ENCODE measurements at places on chromosomes 5 and 9.

GRCh38 chr5:113105693-113106280, 129.2 kb downstream of the DCP2 start:
- no peak for DNase-seq

DNA sequence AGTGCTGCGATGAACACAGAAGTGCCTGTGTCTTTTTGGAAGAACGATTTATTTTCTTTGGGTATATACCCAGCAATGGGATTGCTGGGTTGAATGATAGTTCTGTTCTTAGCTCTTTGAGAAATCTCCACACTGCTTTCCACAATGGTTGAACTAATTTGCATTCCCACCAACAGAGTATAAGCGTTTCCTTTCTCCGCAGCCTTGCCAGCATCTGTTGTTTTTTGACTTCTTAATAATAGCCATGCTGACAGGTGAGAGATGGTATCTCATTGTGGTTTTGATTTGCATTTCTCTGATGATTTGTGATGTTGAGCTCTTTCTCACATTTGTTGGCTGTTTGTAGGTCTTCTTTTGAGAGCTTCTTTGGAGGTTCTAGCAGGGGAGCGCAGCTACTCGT, 134.6 kb downstream of the TENT4A start:
- no peak for DNase-seq

DNA sequence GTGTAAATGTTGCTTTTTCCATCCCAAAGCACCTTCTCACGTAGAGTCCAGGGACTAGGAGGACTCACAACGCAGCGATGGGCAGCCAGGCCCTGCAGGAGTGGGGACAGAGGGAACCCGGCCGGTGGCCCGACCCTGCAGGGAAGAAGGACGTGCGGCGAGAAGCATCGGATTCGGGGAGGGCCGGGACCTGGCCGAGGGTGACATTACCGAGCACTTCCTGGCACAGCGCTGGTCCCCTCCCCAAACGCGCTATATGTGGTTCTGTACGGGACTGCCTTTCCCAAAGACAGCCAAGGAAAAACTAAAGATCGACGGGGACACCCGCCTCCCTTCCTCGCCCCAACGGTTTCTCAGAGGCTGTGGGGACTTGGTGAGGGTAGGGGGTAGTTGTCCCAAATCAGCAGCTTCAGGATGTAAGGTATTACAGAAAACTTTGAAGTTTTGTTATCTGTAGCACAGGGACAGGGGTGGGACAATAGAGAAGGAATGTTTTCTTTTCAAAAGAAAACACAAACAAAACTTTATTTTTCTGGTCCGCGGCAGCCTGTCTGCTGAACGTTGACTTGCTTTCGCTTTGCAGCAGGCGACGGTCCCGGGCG, 887 bp upstream of the MAP3K1 start:
- DNase-seq = no peak

GRCh38 chr5:16899171-16899570, 36.9 kb downstream of the MYO10 start:
- DNase-seq = no peak

DNA sequence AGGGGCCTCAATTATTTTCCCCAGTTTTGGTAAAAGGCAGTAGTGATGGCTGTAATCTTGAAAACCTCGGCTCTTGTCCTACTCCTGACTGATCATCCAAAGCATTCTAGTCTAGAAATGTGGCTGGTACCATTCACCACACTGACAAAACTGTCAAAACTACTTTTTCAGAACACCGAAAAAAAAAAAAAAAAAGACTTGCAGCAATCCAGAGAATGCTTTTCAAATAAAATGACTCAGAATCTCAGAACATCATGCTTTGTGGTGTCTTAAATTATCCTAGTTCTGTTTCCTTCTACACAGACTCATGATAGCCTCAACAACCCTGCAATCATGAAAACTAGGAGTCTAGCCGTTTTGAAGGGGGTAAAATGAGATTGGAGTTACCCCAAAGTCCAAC, 13.4 kb downstream of the SLC28A3 start:
- no peak for DNase-seq

- no peak for DNase-seq
Observed at GRCh38 chr9:69204849-69205248, 30.8 kb downstream of the TJP2 start.

GRCh38 chr9:75885652-75886051, 4.8 kb upstream of the PCSK5 start:
- no peak for DNase-seq

DNA sequence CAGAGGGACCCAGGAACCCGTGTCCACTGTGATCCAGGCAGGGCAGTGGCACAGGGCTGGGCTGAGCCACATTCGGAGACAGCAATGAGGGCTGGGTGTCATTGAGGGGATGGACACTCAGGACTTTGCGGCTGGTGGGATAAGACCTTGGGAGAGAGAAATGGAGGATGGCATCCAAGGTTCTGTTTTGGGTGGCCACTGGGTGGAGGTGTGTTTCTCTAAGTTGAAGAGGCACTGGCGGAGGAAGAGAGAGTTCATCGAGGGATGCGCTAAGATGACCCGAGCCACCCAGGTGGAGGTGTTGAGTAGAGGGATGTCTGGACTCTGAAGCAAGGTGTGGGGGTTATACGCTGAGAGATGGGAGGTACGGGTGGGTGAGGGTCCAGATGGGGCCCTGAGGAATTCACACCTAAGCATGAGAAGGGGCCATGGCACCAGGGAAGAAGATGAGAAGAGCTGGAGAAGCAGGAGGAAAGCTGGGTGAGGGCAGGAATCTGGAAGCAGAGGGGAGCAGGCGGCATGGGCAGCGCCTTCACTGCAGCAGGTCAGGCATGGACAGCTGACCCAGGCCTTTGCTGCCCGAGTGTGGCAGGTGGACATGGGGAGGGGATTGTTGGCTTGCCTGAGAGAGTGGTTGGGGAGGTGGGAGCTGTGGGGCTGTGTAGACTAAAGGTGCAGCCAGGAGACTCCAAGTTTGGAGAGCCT, 2.5 kb upstream of the SLC25A48 start:
- DNase-seq = no peak

GRCh38 chr5:102629827-102630605, 125.1 kb upstream of the PAM start:
- no peak for DNase-seq

- DNase-seq = no peak
Observed at GRCh38 chr5:6831678-6832671, 118.7 kb downstream of the TENT4A start.

DNA sequence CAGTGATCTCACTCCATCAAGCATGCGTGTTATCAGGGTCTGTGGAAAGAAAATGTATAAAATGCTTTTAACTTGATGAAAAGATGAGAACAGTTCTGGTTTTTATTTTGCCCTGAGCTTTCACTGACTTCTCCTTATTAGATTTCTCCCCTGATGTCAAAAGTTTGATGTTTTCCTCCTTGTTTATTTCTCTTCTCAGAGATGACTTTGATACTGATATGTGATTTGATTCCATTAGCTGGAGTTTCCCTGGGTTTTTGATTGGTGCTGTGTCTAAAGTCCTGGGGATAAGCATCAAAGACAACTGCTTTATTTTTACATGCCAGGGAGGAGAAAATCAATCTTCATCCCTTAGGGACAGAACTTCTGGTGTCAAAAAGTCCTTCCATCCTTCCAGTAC, 510.0 kb downstream of the KCTD16 start:
- no peak for DNase-seq

DNA sequence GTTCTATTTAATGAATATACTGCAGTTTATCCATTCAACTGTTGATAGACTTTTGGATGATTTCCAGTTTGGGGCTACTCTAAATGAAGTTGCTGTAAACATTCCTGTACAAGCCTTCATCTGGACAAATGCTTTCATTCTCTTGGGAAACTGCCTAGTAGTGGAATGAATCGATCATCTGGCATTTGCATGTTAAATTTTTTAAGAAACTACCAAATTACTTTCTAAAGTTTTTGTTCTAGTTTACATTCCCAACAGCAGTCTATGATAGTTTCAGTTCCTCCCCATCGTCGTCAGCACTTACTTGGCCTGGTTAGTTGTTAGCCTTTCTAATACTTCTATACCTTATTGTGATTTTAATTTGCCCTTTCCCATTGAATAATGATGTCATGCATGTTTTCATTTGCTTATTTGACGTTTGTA, 306.3 kb downstream of the FER start:
- DNase-seq = no peak

GRCh38 chr5:60765019-60765709, 65.2 kb upstream of the DEPDC1B start:
- DNase-seq = no peak

DNA sequence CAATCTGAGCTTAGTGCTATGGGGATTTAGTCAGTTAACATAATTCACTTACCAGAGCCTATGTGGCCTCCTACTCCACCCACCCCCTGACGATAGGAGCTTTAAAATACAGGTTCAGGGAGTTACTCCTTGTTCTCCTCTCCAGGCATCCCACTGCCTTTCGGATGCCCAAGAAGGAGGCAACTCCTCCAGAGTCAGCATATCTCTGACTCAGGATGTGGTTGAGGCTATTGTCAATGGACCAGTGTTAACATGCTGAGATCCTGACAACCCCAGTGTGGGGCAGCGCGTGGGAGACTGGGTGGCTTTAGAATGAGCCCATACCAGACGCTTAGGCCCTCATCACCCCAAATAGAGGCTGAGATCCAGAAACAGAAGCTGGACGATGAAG, 27.4 kb downstream of the BICD2 start:
- no peak for DNase-seq

DNA sequence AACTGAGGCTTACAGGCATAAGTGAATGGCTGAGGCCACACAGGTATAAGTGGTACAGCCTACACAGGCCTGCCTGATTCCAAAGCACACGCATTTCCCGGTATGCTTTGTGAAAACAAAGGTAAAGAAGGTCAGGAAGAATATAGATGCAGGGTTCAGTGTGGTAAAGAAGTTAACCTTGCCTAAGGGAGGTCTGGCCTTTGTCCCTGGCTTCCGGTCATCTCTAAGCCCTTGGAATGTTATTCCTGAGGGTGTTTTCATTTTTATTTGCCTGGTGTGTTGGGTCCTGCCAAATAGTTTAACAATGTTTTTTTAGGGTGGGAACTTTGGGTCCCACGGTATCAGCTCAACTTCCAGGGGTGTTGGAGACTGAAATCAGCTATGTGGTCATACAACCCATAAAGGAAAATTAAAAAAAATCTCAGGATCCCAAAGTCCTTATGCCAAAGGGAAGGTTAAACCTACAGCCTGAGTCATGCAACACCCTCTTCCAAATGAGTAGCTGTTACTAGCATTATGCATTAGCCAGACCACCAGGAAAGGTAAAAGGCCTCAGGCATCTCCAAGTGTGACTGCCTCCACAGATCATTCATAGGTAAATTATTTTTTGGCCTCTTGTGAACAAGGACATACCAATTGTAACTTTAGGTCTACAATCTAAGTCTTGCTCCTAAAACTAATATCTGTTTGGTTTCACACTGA, 124.6 kb downstream of the ATP10B start:
- no peak for DNase-seq

- DNase-seq = peak; percentile 17
Observed at GRCh38 chr5:73792687-73793320, 166.8 kb downstream of the ARHGEF28 start.

DNA sequence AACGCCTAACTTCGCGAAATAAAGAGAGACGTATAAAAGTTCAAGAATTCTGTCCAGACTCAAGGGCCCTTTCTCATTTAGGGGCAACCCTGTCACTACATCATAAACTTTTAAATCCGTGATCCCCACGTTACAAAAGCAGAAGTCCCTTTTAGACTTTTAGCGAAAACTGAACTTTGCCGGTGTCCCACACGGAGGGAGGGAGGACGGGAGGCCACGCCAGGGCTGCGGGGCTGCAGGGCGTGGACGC, 515 bp upstream of the F2R start:
- DNase-seq = no peak

DNA sequence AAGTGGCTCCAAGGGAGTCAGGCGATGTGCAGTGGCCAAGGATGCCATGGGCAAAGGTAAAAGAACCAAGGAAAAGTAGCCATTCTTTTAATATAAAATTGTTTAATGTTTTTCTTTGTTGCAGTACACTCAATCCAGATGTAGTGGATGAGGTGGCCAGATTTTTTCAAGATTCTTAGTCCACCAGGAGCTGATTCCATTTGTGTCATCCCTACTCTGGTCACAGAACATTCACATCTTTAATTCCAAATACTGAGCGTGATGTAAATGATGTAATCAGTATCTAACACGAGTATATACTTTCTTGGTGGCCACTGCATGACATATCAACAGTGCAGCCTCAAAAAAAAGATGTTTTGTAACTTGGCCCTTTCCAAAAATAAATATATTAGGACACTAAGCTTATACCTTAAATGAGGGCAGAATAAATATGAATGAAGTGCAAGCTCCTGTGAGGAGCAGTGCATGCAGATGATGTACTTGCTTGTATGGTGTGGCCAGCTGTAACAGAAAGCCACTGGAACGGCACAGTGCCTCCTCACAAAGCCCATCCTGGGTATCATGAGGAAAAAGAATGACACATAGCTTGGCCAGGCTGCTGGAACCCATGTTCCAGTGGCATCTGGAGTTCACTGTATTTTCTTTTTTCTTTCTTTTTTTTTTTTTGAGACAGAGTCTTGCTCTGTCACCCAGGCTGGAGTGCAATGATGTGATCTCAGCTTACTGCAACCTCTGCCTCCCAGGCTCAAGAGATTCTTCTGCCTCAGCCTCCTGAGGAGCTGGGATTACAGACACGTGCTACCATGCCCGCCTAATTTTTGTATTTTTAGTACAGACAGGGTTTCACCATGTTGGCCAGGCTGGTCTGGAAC, 6.5 kb upstream of the SPATA24 start:
- DNase-seq = no peak

- no peak for DNase-seq
Observed at GRCh38 chr9:81649475-81650240, 39.7 kb downstream of the TLE1 start.

DNA sequence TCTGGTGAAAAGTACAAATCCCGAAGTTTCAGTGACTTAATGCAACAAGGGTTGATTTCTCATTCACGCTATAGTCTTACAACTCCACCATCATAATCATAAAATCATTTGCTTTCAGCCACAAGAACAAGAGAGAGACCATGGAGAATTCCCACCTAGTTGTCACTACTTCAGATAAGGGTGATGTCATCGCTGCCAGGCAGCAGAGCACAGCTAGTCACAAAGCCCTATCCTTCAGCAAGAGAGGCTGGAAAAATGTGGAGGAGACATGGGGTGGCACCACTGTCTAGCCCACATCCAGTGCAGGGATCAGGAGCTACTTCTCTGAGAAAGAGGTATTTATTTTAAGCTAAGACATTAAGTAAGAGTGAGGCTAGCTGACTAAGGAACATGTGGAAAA, 356.1 kb downstream of the YTHDC2 start:
- DNase-seq = no peak

DNA sequence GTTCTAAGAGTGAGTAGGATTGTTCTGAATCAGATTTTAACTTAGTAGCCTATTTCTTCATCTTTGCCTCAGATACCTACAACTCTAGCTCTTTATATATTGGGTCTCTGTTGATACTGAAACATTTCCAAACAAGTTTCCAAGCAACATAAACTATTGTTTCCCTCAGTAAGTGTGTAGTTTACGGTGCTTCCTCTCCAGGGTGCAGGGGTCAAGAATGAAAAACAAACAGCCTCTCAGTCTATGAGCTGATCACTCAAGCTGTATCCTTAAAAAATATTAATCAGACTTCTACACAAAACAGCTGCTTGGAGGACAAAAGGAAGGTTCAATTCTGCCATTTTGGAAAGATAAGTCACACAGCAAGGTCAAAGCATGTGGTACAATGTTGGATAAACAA, 75.0 kb downstream of the ADAMTS12 start:
- DNase-seq = no peak

GRCh38 chr5:32942225-32942989, 231.3 kb downstream of the NPR3 start:
- no peak for DNase-seq

GRCh38 chr9:114350636-114351401, 21.1 kb downstream of the ORM2 start:
- DNase-seq = no peak

Measured in hematopoietic multipotent progenitor cell (in vitro differentiated cells).